ENCODE measurements at places on chromosomes 11 and 22.

DNA sequence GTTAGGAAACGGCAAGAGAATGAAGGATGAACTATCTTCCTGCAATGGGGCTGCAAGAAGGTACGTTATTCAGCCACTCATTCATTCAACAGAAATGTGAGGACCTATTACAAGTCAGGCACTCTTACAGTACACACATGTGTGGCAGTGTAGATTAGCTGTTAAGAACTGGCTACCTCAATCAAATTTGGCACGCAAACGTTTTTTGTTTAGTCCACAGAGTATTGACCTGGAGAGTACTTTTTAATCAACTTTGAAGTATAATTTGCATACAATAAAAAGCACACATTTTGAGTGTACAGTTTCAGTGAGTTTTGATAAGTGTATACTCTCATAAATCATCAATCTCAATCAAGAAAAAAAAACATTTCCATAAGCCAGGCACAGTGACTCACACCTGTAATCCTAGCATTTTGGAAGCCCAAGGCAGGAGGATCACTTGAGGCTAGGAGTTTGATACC is 24.2 kb downstream of the MRTFA start:
- no peak for DNase-seq

GRCh38 chr22:47445212-47445611 is 682.8 kb downstream of the TBC1D22A start:
- DNase-seq: no peak

GRCh38 chr11:12170984-12171383 is 60.6 kb downstream of the MICAL2 start:
- DNase-seq: no peak

GRCh38 chr22:38074181-38075104 is 9.5 kb downstream of the SLC16A8 start:
- no peak for DNase-seq

DNA sequence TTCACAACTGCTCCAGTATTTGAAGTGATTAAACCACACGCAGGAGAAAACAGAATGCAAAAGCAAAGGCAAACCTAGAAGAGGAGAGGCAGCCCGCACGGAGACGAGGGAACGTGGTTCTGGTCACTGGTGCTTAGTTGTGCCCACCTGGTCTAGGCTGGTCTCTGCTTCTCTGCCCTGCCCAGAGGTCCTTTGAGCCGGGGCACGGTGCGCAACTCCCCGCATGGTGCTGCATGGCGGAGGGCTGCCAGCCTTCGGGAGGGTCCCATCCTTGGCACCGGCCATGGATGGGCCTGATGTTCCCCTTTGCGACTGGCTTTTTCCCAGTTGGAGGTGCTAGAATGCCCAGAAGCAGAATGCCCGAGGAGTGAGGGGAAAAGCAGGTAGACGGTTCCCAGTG is 46.1 kb downstream of the KCNC1 start:
- no peak for DNase-seq

- DNase-seq: no peak
These were observed 37.3 kb downstream of the KIAA0930 start for GRCh38 chr22:45203150-45203951.

- DNase-seq: no peak
These were observed 255.1 kb upstream of the B3GAT1 start for GRCh38 chr11:134667175-134667500.

- no peak for DNase-seq
These were observed 122.1 kb upstream of the ISX start for GRCh38 chr22:34943830-34944229.

DNA sequence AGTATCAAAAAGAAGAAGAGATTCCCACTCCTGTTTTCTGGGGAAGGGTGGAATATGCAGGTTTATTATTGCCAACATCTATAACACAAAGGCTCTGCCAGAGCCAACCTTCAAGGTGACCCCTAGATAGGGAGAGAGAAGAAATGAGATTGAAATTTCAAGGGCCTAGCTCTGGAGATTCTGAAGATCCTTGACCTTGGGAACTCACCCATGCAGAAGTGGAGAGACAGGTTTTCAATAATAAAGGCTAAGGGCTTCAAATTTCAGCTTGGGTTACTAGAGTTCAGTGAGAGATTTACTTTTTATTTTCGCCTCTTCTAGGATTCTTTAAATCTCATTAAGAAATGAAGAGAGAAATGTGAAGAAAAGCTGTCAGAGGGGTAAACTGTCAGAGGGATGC is 98.4 kb downstream of the CD44 start:
- DNase-seq: no peak

DNA sequence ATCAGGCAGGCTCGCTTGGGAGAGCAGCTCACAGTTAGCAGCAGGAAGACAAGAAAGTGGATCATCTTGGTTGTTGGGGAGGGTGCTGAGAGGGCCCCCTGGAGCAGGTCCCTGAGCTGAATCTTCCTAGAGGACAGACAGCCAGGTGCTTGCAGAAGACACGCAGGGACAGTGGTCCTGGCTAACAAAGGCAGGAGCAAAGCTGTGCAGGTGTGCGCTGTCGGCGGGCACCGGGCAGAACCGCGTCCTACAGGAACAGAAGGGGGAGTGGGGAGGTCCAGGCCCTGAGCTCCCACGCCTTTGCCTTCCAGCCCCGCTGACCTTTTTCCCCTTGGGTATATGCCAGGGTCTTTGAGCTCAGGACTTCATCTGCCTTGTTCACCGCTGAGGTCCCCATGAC is 30.1 kb upstream of the PARVB start:
- DNase-seq: no peak

DNA sequence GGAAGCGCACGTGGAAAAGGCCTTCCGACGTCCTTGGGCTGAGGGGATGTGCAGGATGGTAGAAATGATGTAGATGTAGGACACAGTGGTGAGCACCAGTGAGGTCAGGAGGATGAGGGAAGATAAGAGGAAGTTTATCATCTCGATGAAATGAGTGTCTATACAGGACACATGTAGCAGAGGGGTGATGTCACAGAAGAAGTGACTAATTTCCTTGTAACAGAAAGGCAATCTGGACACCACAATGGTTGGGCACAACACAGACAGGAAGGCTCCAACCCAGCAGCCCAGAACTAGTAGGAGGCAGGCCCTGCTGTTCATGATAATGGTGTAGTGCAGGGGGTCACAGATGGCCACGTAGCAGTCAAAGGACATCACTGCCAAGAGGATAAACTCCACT is 35.0 kb upstream of the OR6M1 start:
- DNase-seq: no peak

GRCh38 chr11:95788921-95789505 is 569 bp downstream of the FAM76B start:
- DNase-seq: peak; percentile 25

DNA sequence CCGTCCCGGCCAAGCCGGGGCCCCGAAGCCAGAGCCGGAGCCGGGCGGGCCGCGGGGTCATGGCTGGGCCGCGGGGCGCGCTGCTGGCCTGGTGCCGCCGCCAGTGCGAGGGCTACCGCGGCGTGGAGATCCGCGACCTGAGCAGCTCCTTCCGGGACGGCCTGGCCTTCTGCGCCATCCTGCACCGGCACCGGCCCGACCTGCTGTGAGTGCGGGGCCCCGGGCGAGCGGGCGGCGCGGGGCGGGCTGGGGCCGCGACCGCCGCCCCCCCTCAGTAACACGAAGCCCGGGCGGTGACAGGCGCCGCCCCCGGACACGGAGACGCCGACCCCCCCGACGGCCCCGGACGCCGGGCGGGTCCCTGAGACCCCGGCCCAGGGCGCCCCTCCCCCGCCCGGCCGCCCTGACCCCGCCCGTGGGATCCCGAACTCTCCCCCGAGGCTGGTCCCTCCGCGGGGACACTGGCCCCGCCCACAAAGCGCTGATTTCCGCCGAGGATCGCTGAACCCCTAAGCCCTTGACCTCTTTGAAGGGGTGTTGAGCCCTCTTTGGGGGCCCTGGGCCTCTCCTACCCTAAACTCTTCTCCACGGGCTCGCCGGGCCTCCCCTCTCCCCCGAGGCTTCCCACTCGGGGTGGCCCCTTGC is 389 bp downstream of the MICALL1 start:
- DNase-seq: peak; percentile 28

GRCh38 chr22:38314933-38315822 is 2.1 kb downstream of the CSNK1E start:
- no peak for DNase-seq

- no peak for DNase-seq
These were observed 230.7 kb downstream of the JRKL start for GRCh38 chr11:96620464-96621044.

DNA sequence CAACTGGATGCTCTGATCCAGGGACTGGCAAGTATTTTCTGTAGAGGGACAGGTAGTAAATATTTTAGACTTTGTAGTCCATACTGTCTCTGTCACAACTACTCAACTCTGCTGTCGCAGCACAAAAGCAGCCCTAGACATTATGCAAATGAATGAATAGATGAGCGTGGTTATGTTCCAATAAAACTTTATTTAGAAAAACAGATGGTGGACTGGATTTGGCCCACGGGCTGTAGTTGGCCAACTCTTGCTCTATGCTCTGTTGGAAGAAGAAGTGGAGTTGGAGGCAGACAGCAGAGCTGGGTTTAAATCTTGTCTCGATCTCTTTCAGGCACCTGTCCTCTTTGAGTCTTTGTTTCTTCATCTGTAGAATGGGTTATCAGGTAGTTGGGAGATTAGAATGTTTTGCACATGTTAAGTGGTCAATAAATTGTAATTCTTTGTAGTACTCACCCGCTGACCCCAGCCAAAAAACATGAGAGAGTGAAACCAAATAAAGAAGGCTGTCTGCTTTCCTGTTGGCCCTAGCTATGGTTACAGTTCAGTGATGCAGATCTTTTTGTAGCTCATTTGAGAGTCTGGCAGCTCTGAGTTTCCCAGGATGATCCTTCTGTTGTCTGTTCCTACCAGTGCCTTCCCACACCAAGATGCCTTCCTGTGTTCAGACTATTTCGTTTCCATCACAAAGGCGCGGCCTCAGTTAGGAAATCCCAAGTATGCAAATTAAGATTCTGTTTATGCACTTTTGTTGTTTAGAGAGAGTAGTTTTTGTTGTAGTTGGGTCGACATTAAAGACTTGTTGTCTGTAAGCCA is 198.1 kb upstream of the SEZ6L start:
- DNase-seq: no peak

DNA sequence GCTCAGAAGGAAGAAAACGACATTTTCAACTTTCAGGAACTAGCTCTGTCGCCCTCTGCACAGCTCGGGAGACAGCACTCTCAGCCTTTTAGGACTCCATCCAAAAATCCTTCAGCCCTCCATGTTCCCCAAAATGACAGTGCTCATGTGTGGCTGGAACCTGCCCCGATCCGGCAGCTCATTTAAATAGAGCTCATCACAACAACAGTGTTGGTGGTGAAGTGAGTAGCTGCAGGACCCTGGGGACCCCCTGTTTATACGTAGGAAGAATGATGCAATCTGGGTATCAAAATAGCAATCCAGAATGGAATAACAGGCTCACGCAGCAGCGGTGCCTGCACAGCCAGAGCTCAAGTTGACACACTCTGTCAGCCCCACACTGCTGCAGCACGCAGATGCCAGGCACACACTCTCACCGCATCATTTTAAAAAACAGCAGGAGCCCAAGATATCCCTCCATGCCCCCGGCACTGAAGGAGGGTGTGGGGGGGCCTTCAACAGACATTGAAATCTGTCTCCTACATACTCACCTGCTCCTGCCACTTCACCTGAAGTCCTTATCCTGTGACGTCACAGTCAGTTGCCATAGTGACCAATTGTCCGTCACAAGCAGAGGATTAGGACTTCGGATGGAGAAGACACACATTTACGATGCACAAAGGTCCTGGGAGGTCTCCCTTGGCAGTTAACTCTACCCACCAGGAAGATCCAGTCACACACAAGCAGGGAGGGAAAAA is 24.0 kb downstream of the TRIM66 start:
- DNase-seq: no peak

- peak; percentile 67 for DNase-seq
These were observed 22.6 kb downstream of the RTN4RL2 start for GRCh38 chr11:57482782-57483561.

- no peak for DNase-seq
These were observed 20.0 kb downstream of the PRR5L start for GRCh38 chr11:36316049-36316448.

DNA sequence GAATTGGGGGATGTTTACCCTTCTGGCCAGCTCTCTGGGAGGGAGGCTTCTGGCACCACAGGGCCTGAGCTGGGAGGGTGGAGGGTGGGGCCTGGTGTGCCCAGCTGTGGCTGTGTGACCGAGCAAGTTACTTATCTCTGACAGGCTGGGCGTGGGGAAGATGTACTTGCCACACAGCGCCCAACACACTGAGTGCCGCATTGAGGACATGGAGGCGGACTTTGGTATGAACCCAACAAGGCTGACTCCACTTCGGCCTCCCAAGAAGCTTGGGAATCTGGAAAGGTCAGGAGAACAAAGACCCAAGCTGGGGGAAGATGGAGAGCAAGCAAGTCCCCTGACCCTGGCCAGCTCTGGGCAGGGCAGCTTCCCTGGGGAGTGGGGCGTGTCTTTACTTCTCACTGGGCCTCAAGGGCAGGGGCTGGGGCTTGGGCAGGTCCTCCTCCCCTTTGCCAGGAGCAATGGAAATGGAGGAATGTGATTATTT is 2.4 kb upstream of the MGAT3 start:
- no peak for DNase-seq

GRCh38 chr22:37905534-37906363 is at the start of gene MICALL1:
Gene MICALL1 (plus strand): TSS chr22:37906297. CDS start chr22:37906423, 126 bp downstream.
- peak; percentile 42 for DNase-seq

DNA sequence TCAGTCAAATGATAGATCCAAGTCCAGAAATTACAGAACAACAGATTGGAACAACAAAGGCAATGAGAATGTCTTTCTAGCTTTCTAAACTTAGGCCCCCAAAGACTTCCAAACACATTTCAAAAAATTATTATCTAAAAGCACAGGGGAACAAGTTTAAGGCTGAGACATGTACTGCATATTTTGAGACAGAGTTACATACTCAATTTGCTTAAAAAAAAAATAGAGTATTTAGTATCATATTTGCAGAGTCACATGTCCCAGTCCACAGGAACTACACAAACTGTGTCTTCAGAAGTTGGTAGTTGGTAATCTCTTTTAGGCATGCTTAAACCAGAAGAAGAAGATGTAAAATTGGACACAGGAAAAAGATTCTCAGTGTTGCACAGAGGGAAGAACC is 127.2 kb downstream of the MAML2 start:
- no peak for DNase-seq

DNA sequence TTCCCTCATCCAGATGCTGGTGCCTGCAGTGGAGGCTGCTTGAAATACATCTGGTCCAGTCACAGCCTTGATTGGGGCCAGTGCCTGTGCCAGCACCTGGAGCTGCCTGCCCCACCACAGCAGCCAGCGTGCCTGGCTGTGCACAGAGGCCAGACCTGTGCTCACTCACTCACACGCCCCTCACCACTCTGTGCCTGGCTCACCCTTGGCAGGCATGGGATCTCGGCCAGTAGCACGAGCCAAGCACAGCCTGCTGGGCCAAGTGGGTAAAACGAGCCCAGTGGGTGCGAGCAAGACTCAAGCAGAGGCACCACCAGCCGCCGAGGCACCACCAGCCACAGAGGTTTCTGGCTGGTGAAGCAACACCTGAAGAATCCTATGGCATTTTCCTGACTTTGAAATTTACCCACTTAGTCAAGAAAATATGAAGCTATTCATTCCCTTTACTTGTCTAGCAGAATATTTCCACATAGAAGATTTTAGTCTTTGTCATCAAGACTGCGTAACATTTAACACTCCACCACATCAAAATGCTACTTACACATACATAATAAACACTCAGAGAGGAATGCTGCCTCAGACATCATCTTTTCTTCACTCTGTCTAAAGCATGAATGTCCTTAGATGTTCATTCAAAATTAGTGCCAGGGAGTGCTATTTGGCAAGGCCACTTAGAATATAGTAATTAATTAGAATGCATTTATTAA is 424.3 kb upstream of the FAT3 start:
- no peak for DNase-seq

- no peak for DNase-seq
These were observed 57.0 kb downstream of the OR10A6 start for GRCh38 chr11:7874056-7874455.

Data from stimulated activated CD4-positive, alpha-beta T cell treated with anti-CD3 and anti-CD28 coated beads, Interleukin-1b, Interleukin-23, amount 100 ng/mL, for 48 hours (primary cell).